Upper lobe of right lung (tissue), 1 donor: ENCODE measurements at places on chromosomes 4 and X.

DNA sequence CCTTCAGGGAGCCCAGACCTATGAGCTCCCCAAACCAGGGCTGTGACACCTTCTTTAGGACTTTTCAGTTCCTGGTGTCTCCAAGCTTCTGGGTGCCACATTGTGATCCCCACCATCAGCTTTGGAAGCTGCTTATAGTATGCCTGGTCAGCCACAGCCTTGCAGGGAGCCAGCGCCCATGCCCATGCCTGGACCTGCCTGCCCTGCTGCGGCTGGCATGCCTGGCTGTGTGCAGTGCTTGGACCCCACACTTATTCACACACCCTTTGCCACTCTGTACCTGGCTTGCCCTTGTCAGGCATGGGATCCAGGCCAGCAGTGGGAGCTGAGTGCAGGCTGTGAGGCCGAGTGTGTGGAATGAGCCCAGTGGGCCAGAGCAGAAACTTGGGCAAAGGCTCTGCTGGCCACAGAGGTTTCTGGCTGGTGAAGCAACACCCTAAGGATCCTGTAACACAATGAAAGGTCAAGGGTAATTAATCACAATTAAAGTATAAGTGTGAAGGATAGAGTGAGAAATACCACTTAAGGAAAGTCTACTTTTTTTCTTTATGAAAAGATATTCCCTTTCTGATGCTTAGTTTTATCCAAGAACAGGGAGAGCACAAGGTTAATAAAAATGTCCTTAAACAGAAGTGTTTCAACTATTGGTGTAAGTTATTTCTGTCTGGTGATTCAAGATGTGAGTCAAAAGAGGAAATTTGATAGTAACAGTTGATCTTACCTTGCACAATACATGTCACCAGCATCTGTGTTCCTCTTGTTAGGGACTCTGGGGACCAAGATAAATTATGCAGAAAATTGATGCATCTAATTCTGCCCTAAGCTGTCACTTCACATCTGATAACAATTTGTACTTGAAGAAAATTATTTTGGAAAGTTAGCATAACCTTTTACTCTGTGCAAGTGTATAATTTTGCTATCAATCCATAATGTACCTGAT is 161.8 kb downstream of the FAM47A start:
- DNase-seq: no peak

DNA sequence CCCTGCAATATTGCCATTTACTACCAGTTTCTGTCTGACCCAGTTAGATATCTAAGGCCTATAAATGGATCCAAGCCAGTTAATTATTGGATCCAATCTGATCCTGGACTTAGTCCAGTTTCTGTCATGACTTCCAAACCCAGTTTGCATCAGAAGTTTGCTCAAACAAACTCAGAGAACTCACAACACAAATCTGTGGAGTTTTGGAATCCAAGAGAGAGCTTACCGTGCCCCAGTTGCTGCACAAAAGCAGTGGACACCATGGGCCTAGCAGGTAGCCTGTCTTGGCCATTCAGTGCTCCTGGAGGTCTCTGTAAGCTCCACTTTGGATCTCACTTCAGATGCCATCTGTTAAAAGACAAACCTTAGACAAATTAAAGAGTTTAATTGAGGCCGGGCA is 174.5 kb downstream of the AASDH start:
- DNase-seq: no peak

DNA sequence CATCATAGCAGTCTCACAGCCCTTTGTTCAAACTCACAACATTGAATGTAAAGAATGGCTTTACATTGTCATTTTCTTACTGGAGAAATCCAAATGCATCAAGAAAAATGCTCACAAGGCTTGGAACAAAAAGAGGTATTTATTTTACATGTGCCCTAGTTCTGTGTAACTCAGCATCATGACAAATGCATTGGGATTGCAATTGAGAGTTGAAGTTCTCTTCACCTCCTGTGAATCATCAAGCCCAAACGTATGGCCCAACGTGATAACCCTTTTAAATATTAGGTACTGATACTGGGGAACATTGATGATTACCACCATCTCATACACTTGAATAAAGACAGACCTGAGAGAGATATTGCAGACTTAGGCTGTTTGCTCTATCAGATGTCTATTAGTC is 61.6 kb downstream of the GASK1B start:
- DNase-seq: no peak

GRCh38 chr4:112214390-112215264 is 17.0 kb upstream of the AP1AR start:
- DNase-seq: no peak

- DNase-seq: no peak
Measured at GRCh38 chr4:27049239-27049829, 188.7 kb downstream of the STIM2 start.

DNA sequence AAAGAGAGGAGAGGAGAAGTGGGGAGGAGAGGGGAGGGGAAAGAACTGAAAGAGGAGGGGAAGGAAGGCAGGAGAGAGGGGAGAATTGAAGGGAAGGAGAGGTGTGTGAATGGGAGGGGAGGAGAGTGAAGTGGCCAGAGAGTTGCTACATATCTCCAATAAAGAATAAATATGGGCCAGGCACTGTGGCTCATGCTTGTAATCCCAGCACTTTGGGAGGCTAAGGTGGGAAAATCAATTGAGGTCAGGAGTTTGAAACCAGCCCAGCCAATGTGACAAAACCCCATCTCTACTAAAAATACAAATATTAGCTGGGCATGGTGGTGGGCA is 482.4 kb downstream of the NAF1 start:
- DNase-seq: no peak

DNA sequence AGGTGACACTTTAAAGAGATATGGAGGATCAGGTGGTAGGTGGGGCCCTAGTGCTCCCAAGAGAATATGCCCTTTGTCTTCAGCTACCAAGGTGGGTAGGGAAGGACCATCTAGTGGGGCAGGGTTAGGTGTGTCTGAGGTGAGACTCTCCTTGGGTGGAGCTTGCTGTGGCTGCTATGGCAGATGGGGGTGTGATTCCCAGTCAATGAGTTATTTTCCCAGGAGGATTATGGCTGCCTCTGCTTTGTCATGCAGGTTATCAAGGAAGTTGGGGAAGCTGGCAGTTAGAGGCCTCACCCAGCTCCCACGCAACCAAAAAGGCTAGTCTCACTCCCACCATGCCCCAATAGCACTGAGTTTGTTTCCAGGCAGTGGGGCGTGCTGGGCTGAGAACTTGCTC is 18.0 kb upstream of the SPIN2A start:
- no peak for DNase-seq

- peak; percentile 76 for DNase-seq
Measured at GRCh38 chrX:20067709-20068561, 48.8 kb downstream of the MAP7D2 start.

GRCh38 chr4:25080571-25080970 is 49.8 kb upstream of the LGI2 start:
- DNase-seq: no peak

GRCh38 chr4:23388255-23388654 is 501.6 kb downstream of the PPARGC1A start:
- DNase-seq: no peak

DNA sequence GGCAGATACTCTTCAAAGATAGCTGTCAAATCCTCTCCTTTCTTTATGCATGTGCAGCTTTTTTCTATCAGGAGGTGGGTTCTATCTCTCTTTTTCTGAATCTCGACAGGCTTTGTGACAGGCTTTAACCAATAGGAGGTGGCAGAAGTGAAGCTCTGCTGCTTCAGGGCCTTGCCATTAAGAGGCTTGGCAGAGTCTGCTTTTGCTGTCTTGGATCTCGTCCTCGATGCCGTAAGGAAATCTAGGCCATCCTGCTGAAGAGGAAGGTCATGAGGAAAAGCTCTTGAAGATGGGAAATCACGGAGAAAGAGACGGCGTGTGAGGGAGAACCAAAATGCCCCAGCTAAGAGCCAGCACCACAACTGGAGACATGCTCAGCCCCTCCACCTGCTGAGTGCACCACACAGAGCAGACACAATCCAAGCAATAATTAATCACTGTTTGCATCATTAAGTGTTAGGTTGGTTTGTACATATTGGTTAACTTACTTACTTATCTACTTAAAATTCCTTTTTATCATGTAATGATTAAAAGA is 92.2 kb downstream of the DDIT4L start:
- no peak for DNase-seq

- DNase-seq: no peak
Measured at GRCh38 chrX:124362072-124362471, 15.7 kb downstream of the SH2D1A start.
